ENCODE measurements at places on chromosomes 3 and 15.

DNA sequence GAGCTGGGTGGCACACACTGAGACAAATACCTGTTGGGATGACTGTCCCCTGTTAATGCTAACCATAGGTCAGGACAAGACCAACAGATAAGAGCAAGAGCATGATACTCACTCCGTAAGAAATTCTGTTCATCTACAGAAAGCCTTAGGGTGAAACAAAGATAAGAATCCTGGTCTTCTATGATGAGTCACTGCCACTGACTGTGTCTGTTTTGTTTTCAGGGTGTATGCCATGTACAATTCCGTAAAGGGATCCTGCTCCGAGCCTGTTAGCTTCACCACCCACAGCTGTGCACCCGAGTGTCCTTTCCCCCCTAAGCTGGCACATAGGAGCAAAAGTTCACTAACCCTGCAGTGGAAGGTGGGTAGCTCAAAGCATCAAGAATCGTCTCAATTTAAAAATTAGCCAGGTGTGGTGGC lies 141.1 kb downstream of the GHSR start:
- no peak for DNase-seq

DNA sequence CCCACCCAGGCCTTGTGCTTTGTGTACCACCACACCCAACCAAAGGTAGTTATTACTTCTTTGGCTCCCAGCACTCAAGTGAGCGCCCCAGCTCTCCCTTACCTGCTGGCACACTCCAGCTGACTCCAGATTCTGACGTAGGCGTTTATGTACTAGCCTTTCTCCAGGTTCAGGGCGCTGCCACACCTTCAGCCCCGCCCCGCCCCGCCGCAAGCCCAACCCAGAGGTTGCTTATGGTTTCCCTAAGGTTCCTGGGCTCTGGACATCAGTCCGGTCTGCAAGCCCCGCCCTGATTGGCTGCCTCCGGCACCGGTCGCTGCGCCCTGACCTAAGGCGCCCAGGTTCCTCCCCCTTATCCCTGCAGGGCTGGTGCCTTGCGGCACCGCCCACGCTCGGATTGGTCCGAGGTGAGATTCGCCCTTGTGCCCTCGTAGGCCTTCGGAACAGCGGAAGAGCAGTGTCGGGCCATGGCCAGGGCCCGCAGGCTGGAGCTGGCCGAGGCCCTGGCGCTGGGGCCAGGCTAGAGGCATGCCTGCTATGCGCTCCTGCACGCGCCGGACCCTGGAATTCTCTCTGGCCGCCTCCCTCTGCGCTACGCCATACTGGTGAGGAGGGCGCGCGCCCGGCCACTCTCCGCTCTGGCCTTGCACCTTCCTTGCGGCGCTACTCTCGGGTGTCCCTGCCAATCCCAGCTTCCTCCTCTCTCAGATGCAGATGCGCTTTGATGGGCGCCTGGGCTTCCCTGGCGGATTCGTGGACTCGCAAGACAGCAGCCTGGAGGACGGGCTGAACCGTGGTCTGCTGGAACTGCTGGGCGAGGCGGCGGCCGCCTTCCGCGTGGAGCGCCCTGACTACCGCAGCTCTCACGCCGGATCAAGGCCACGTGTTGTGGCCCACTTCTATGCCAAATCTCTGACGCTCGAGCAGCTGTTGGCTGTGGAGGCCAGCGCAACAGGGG lies 19.8 kb upstream of the NUDT16 start:
- no peak for DNase-seq

DNA sequence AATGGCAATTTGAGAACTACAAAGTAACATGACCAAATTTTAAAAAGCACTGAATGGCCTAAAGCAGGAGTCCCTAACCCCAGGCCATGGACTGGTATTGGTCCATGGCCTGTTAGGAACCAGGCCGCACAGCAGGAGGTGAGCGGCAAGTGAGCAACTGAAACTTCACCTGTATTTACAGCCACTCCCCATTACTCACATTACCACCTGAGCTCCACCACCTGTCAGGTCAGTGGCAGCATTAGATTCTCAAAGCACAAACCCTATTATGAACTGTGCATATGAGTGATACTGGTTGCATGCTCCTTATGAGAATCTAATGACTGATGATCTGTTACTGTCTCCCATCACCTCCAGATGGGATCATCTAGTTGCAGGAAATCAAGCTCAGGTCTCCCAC lies 48.8 kb downstream of the SENP7 start:
- DNase-seq, result no peak

GRCh38 chr3:16917256-16917935 lies 32.6 kb downstream of the PLCL2 start:
- no peak for DNase-seq

GRCh38 chr3:169106662-169107061 lies 556.9 kb downstream of the MECOM start:
- DNase-seq, result no peak
